ENCODE measurements at places on chromosomes 6 and 20.

- no peak for DNase-seq
Measured at GRCh38 chr20:44901974-44902373, 7.9 kb upstream of the PABPC1L start.

DNA sequence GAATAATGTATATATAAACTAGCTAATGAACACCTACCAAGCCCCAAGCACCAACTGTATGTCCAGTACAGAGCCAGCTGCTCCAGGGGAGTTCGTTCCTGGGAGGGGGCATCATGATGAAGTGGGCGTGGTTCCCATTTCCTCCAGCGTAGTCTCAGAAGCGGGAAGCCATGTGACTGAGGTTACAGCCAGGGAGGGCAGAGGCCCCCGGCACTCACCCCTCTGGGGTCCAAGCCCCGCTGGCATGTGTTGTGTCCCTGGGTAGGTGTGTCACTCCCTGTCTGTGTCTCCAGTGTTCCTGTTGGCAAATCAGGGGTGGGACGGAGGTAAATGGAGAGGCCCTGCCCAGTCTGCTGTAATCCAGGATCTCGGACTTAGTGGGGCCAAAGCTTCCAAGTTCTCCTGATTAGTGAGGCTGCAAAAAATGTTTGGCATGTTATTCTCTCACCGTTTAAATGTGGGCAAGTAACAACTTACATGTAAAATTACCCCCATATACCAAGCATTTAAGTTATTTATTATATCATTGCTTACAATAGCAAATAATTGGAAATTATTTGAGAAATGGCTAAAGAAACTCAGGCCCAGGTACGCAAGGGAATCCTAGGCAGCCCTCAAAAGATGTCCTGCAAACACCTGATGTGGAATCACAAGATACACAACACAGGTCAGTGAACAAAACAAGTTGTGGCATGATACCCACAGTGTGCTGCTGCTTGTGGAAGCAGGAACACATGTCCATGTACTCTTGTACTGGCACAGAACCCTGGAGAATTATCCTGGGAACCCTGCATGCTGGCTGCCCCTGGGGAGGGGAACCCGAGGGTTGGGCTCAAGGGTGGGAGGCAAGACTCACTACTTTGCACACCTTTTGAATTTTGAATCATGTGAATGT lies 22.2 kb downstream of the FAM110A start:
- DNase-seq = no peak

DNA sequence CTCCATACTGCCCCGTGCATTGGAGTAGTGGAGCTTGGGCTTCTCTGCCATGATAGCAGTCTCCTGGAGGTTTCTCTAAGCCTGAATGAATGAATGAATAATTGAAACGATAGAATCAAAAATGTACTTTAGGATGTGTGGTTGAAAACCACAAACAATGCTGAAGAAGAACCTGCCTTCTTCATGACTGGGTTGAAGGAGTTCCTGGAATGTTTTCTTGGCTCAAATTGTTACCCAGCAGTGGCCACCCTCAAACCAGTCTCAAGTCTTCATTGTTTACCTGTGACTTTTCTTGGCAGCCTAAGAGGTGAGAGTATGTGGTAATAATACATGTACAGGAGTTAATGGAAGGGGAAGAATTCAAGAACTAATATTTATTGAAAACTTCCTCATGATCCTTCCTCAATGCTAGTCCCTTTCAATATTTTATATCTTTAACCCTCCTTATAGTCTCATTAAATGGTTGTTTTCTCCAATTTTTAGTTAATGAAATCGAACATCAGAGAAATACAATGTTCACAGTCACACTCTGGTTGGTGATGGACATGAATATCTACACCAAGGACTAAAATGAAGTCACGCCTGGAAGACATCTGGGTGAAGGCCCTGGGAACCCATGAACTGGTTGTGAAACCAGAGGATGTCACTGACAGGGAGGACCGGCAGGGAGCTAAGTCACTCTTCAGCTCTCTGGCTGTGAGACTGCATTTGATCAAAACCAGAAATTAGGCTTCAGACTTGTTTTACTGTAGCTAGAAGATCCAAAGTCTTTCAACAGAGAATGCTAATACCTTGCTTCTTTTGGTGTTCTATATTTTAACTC lies at the start of gene GSTA5:
GSTA5 (minus strand) TSS at position 51 of the 823 bp plus-strand sequence.
- no peak for DNase-seq

DNA sequence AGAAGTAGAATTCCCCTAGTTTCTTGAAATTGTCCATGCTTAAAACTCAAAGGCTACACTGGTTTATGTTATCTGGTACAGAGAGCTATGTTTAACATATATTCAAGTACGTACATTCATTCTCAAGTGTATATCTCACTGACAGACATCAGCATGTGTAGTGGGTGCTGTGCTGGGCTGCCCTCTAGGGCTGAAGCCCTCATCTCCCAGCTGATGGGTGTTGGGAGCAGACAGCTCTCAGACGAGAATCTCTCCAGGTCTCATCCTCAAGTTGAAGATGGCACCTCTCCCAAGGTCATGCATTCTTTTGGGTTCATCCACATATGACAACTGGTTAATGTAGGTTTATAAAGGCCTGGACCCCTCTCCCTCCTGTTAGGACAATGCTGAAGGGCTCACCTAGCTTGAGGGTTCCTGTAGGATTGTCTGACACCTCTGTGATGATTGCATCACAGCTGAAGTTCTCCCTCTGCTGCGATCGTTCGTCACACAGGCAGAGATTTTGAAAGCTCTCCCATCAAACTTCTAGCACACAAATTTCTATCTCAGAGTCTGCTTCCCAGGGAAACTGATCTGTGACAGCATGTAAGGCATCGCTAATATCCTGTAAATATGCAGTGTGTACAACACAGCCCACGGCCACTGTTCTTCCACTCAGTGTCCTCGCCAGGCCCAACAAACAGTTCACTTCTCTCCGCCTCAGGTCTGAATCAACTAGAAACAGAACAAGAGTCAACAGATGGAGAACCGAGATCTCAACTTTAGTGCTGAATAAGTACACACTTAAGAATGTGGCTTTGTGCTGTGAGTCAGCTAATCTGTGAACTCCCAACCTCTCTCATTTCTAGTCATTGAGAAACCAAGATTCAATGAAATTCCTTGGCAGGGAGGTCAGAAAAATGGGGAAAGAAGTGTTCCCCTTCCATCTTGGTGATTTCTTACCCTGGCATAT lies 43.2 kb downstream of the PREP start:
- no peak for DNase-seq

DNA sequence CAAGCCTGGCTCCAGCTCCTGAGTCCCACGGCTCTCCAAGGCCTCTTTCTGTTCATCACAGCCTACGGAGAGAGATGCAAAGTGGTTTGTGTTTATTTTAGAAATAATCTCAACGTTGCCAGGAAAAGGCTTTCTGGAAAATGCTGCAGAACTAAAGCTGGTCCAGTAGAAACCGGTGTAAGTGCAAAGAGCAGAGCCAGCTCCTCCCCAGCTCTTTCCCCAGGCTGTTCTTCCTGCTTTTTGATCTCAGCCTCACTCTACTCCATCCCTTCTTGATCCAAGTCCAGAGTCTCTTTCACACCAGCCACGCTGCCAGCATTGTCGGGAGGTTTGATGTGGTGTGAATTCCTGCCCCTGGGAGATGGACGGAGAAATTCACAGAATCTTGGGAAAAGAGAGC lies 69.8 kb downstream of the TMEM170B start:
- DNase-seq = no peak

DNA sequence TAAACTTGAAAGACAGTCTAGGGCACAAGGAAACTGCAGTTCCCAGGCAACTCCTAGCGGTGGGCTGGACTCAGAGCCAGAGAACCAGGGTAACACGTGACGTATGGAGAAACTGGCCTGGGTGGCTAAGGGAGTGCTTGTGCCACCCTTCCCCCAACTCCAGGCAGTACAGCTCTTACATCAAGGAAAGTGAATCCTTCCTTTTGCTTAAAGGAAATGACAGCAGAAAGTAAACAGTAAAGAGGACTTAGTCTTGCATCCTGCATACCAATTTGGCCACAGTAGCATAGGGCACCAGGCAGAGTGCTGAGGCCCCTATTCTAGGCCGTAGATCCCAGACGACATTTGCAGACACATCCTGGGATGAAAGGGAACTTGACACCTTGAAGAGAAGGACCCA lies 322.8 kb downstream of the CD109 start:
- no peak for DNase-seq
